Activated T-helper 1 cell treated with Interleukin-2 at 50 U/mL for 16 hours (primary cell): ENCODE measurements at places on chromosomes 16 and 17.

DNA sequence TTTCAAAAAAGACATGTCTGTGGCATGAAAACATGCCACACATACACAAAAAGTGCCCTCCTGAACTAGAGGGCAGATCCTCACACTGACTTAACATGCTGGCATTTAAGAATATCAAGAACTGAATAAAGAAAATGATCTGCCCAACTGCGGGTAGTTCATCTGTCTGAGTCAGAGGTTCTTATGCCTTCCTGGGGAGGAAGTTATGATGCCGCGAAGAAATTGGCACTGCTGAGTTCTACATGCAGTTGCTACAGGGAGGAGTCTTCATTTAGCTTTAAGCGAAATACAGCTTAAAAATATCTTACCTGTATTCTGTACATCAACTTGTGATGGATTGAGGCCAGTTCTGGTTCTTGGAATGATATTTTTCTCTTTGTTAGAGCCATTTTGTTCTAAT, 6.3 kb downstream of the ALDH3A2 start:
- DNase-seq, result no peak

DNA sequence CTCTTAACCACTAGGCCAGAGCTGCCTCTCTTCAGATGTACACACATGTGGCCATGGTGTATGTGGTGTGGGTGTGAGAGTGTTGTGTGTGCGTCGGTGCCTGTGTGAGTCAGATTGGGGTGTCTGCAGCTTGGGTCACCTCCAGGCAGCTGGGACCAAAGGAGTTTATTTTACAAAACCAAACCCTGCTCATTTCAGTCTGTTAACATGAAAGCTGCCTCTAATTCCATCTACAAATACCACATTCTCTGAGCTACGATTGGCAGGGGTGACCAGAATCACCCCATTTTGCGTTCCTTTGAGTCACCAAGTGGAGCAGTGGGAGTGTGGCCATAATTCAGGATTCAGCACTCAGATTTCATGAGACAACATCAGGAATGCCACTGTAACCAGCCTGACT, 105.3 kb downstream of the IRX5 start:
- DNase-seq, result no peak

GRCh38 chr17:4304417-4305027, 40.7 kb upstream of the ANKFY1 start:
- DNase-seq, result peak; percentile 4

- no peak for DNase-seq
These were observed 15.7 kb upstream of the RNF213 start for GRCh38 chr17:80244871-80245509.

GRCh38 chr17:46771561-46772474, 46.7 kb downstream of the WNT3 start:
- DNase-seq, result no peak

GRCh38 chr16:72349719-72350118, 177.8 kb upstream of the PMFBP1 start:
- DNase-seq, result no peak

- DNase-seq, result no peak
These were observed 26.1 kb downstream of the TEX2 start for GRCh38 chr17:64236827-64237403.

DNA sequence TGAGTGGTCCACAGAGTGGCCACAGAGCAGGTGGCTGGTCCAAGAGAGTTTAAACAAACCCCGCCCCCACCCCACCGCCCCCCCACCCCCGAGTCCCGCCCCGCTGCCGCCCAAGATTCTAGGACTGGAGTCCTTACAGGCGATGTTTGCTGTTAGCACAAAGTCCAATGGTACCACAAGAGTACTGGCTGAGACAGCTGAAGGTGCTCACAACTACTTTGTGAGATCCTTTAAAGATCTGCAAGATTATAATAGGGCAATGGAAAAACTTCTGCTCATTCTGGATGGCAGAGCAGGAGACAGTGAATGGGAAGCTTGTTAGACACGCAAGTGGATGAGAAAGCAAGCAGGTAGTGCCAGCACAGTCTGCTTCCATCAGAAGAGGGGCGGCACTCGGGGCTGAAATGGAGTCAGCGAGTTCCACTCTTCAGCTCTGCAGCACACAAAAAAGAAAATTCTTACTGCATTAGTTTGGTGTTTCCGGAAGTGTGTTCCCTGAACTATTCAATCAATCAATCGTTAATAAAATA, 4.7 kb upstream of the TEKT3 start:
- DNase-seq, result no peak
